ENCODE measurements at places on chromosomes 6 and 20. TPM values are rescaled to one million over a fixed set of nuclear protein-coding genes. Genes with fewer than 3 reads are reported as not detected.

GRCh38 chr6:52566853-52567279, 10.0 kb downstream of the TRAM2 start:
- no peak for DNase-seq
- no peak overlapping the region for H3K27ac ChIP-seq
- no peaks in the 10 kb centered on the region for H3K27me3 ChIP-seq
- H3K36me3 ChIP-seq, result no peaks in the 10 kb centered on the region
- H3K4me3 ChIP-seq, result no peak overlapping the region

DNA sequence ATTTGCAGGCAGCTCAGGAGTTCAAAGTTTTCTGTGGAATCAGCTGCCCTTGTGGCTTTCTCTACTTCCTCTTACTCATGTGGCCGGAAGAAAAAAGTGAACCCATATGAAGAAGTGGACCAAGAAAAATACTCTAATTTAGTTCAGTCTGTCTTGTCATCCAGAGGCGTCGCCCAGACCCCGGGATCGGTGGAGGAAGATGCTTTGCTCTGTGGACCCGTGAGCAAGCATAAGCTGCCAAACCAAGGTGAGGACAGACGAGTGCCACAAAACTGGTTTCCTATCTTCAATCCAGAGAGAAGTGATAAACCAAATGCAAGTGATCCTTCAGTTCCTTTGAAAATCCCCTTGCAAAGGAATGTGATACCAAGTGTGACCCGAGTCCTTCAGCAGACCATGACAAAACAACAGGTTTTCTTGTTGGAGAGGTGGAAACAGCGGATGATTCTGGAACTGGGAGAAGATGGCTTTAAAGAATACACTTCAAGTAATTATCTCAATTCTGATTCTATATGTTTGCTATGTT, 1.1 kb downstream of the MGME1 start:
- peaks cover 63% of the 10 kb centered on the region for H3K36me3 ChIP-seq
- H3K4me3 ChIP-seq, result peak overlapping the region; percentile 86
- DNase-seq, result peak; percentile 42
- H3K4me1 ChIP-seq, result peaks cover 44% of the 10 kb centered on the region
- H3K27me3 ChIP-seq, result no peaks in the 10 kb centered on the region
- H3K27ac ChIP-seq, result peak overlapping the region; percentile 98

GRCh38 chr20:2093883-2094282, 7.7 kb upstream of the STK35 start:
- no peaks in the 10 kb centered on the region for H3K4me1 ChIP-seq
- no peak for DNase-seq
- H3K27me3 ChIP-seq, result peaks cover 24% of the 10 kb centered on the region
- no peaks in the 10 kb centered on the region for H3K36me3 ChIP-seq
- H3K27ac ChIP-seq, result no peak overlapping the region
- H3K4me3 ChIP-seq, result no peak overlapping the region

DNA sequence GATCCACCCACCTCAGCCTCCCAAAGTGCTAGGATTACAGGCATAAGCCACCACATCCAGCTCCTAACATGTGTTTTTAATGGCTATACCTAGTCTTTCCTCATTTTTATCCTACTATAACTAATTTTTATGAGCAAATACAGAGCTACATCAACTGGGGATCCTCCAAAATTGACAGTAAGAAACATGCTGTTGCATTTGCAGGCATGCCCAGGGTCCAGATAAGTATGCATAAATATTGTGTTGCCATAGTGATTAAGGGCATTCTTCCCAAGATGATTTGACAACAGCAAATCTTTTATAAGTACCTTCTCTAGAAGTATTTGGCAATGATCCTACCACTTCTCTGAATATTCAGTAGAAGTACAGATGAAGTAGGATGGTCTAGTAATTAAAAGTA, 41.9 kb upstream of the MOXD1 start:
- no peaks in the 10 kb centered on the region for H3K4me1 ChIP-seq
- no peak for DNase-seq
- H3K36me3 ChIP-seq, result no peaks in the 10 kb centered on the region

- peaks cover 60% of the 10 kb centered on the region for H3K4me1 ChIP-seq
- no peak overlapping the region for H3K27ac ChIP-seq
- H3K4me3 ChIP-seq, result no peak overlapping the region
- no peak for DNase-seq
- no peaks in the 10 kb centered on the region for H3K27me3 ChIP-seq
Measured at GRCh38 chr6:127938701-127939100, 37.8 kb upstream of the THEMIS start.

DNA sequence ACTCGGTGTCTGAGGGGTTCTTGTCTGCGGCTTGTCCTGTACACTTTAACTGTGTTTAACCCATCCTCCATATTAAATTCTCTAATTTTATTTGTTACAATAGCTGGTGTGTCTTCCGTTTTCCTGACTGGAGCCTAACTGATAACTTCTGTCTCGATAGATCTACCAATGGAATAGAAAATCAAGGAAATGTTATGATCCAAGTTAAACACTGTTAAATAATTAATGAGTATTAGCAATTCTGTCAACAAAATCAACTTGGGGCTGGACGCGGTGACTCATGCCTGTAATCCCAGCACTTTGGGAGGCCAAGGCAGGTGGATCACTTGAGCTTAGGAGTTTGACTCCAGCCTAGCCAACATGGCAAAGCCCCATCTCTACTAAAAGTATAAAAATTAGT, 81.7 kb downstream of the DNAH8 start:
- H3K27ac ChIP-seq, result no peak overlapping the region
- H3K4me1 ChIP-seq, result no peaks in the 10 kb centered on the region
- no peaks in the 10 kb centered on the region for H3K36me3 ChIP-seq
- DNase-seq, result no peak
- no peak overlapping the region for H3K4me3 ChIP-seq

DNA sequence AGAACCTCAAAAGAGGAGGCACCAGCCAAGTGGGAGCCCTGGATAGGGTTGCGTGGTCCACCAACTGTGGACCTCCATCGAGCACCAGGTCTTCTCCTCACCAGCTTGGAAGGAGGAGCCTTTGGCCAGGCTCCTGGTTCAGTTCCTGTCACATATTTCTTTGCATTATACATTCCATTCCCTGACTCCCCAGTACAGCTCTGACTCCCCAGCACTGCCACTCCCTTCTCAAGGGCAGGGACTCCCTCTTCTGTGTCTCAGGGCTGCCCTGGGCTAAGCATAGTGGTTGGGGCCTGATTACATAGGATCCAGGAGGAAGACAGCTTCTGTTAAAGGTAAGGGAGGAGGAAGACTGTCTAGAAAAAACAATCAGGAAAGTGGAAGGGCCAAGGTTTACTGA, 91.1 kb downstream of the MRPL14 start:
- H3K36me3 ChIP-seq, result no peaks in the 10 kb centered on the region
- H3K27ac ChIP-seq, result no peak overlapping the region
- H3K4me3 ChIP-seq, result no peak overlapping the region
- H3K27me3 ChIP-seq, result no peaks in the 10 kb centered on the region

DNA sequence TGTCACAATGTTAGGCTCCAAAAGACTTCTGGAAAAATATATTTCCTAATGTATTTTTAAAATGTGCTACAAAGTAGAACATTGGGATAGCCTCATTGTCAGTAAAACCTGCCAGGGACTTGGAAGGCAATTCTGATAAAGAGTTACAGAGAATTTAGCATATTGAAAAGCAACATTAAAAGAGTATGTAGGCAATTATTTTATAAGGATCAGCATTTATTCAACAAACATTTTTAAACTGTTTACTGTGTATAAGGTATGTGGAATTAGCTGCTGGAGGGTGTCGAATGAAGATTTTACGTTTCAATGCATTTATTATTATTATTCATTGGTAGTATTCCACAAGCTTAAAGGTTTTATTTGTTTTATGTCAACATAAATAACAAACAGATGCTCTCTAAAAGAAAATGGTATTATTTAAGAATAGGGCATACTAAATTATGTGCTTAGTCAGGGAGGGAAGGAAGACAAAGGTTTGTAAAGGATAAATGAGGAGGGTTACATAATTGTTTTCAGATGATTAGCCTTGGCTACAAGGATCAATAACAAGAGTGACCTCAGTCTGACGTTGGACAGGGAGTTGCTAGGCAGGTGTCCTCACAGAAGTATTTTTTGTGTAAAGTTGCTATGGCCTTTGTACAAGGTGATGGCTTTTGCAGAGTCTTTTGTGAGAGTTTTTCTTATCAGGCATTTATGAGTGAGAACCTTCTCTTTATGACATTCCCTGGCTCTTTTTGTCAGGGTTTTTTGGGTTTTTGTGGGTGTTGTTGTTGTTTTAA, 313.4 kb upstream of the PLCB4 start:
- no peaks in the 10 kb centered on the region for H3K36me3 ChIP-seq
- H3K27ac ChIP-seq, result no peak overlapping the region
- H3K4me3 ChIP-seq, result no peak overlapping the region
- peaks cover 1% of the 10 kb centered on the region for H3K27me3 ChIP-seq
- DNase-seq, result no peak

Gene PACRG
- not detected for total RNA-seq

Gene ZBTB46
- total RNA-seq, result 0.20 TPM

Gene PNISR
- total RNA-seq, result 159 TPM

Gene CST5
- not detected for total RNA-seq

All from activated naive CD4-positive, alpha-beta T cell treated with anti-CD3 and anti-CD28 coated beads for 36 hours (primary cell).